ENCODE measurements at places on chromosomes 5 and 9. TPM values are rescaled to one million over a fixed set of nuclear protein-coding genes. Genes with fewer than 3 reads are reported as not detected.

DNA sequence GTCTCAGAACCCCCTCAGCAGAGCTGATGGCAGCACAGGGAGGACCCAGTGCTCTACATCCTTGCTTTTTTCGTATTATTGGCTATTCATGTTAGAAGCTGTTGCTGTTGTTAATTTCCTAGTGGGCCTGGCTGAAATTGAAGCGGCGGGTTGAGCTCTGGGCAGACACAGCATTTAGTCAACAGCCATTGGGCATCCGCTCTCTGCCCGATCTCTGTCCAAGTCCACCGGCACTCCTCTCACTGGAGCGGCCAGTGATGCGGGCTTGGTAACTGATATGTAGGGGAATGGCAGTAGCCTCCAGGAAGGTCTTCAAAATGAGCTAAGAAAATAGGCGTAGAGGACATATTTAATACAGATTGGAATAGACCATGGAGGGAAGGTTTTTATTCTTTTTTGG is 1.3 kb upstream of the GARNL3 start:
- DNase-seq = no peak
- H3K36me3 ChIP-seq = no peaks in the 10 kb centered on the region
- no peak overlapping the region for H3K4me3 ChIP-seq
- H3K27ac ChIP-seq = no peak overlapping the region
- no peaks in the 10 kb centered on the region for H3K27me3 ChIP-seq
- H3K4me1 ChIP-seq = peaks cover 33% of the 10 kb centered on the region

SLC45A2 gene
- total RNA-seq = 0.27 TPM

DNA sequence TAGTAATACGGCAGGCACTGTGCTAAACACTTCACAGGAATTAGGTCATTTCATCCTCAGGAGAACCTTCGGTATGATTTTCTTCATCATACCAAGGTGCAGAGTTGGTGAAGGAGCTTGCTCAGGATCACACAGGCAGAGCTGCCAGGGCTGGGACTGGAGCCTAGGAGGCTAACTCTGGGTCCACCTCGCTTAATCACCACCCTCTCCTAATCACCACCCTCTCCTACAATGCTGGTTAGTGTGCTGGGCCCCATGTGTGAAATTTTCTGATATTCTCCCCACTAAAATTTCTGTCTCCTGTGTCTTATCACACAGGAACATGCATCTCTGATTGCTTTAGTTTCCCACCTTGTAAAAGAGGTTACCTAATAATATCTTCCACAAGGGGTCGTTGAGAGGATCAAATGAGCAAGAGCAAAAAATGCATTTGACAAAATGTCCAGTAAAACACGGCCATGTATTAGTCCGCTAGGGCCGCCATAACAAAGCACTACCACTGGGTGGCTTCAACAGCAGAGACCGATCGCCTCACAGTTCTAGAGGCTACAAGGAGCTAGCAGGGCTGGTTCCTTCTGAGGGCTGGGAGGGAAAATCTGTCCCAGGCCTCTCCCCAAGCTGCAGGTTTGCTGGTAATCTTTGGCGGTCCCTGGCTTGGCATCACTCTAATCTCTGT is 128.2 kb upstream of the NFIB start:
- no peak for DNase-seq
- H3K36me3 ChIP-seq = no peaks in the 10 kb centered on the region
- no peak overlapping the region for H3K27ac ChIP-seq
- no peak overlapping the region for H3K4me3 ChIP-seq
- H3K27me3 ChIP-seq = no peaks in the 10 kb centered on the region

COL15A1 gene
- total RNA-seq = 21.4 TPM

GRCh38 chr9:83299571-83299970 is 236.6 kb upstream of the RASEF start:
- DNase-seq = no peak
- H3K27ac ChIP-seq = no peak overlapping the region
- H3K36me3 ChIP-seq = no peaks in the 10 kb centered on the region
- H3K4me3 ChIP-seq = no peak overlapping the region
- peaks cover 8% of the 10 kb centered on the region for H3K4me1 ChIP-seq

DNA sequence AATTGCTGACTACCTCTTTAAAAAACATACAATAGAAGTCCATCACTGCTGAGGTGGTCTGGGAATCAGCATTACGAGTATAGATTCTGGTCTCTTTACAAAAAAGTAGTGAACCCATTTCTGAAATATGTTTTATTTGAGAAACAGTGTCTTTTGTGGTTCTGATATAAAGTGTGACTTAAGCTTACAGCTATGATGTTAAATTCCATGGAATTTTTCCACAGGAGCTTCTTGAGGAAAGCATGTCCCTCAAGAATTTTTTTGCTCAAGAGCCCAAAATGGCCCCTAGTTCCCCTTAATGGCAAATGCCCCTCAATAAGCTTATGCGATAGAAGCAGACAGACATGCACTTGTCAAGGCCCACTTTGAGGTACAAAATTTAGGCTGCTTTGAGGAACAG is 265.7 kb downstream of the FAM170A start:
- no peaks in the 10 kb centered on the region for H3K36me3 ChIP-seq
- H3K4me1 ChIP-seq = no peaks in the 10 kb centered on the region
- no peak for DNase-seq
- H3K4me3 ChIP-seq = no peak overlapping the region
- no peaks in the 10 kb centered on the region for H3K27me3 ChIP-seq

AK1 gene
- total RNA-seq = 56.3 TPM

DNA sequence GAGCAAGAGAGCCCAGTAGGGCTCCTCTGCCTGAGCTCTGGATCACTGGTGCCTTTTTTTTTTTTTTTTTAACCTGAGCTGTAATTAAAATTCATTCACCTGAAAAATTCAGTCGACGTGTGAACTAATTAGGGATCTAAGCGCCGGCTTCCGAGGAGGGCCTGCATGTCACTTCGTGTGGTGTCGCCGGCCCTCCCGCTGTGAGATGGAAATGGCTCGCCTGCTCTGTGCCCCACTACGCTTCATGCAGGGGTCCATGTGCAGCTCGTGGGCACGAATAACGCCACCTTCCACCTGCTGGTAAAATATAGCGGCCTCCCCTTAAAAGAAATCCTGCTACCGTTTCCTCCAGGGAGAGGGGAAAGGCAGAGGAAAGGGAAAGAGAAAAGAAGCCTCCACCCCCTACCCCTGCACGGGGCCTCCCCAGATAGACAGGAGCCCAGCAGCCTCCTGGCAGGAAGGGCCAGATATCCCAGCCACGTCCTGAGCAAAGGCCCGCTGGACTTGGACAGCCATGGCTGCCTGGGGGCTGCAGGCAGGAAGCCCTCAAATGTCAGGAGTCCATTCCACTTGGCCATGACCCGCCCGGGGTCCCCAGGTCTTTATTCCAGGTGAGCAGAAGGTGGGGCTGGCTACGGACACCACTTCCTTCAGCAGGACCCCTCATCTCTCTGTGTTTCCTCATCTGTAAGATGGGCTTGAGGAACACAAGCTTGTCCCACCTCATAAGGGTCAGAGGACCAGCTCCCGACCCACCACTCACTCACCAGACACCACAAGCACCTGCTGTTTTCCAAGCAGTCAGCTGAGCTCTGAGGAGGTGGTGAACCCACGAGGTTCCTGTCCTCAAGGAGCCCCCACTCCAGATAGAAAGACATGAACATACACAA is 38.2 kb upstream of the ZNF354A start:
- no peaks in the 10 kb centered on the region for H3K36me3 ChIP-seq
- H3K4me3 ChIP-seq = no peak overlapping the region
- no peaks in the 10 kb centered on the region for H3K4me1 ChIP-seq
- peak; percentile 48 for DNase-seq
- H3K27me3 ChIP-seq = no peaks in the 10 kb centered on the region
- H3K27ac ChIP-seq = no peak overlapping the region
